NCI-H526 (cell line): ENCODE measurements at places on chromosomes 13 and 19.

DNA sequence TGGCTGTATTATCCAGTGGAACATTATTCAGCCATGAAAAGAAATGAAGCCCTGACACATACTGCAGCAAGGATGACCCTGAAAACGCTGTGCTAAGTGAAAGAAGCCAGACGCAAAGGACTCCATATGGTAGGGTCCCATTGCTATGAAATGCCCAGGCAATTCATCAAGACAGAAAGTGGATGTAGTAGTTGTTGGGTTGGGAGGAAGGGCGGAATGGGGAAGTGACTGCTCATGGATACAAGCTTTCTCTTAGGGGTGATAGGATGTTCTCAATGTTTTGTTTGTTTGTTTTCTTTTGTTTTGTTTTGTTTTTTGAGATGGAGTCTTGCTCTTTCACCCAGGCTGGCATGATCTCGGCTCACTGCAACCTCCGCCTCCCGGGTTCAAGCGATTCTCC is 11.1 kb upstream of the CEACAM16 start:
- no peak for DNase-seq

DNA sequence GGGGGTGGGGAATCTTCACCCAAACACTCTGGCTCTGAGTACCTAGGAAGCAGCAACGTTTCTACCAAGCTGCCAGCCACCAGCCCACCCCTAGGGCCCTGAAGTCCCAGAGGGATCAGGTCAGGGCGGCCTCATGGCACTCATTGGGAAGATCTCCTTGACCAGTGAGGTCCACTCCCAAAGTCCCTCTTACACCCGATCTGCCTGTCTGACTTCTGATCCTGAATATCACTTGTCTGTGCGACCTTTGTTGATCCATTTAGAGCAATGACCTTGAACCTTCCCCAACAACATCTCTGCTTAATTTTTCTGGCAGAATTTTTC is 2.1 kb upstream of the GNA15 start:
- DNase-seq = no peak

- DNase-seq = no peak
Measured at GRCh38 chr19:58395979-58396627, 647 bp downstream of the RNF225 start.

- DNase-seq = no peak
Measured at GRCh38 chr19:1128106-1128505, 24.3 kb downstream of the GPX4 start.

GRCh38 chr13:82275644-82276043 is 1606.6 kb downstream of the SLITRK1 start:
- DNase-seq = no peak

GRCh38 chr19:1268226-1269064 is 687 bp upstream of the CIRBP start:
- DNase-seq = no peak

DNA sequence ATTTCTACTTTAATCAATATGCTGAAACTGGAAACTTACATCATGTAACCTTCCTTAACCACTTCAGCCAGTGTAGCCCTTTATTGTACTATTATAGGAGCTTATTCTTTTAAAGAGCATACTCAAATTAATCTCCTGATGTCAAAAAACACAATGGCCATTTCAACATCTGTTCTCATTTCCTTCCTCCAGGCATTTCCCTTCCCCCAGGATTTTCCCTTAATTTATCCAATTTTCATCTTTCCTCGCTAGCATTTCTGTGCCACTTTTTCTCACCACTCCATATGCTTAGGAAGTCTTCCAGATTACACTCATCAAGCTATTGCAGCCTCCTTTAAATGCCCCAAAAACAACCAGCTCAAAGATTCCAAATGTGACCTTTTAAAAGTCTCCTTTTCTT is 265.0 kb downstream of the PCDH9 start:
- DNase-seq = no peak

- DNase-seq = peak; percentile 81
Measured at GRCh38 chr19:48835734-48836088, 580 bp downstream of the HSD17B14 start.

DNA sequence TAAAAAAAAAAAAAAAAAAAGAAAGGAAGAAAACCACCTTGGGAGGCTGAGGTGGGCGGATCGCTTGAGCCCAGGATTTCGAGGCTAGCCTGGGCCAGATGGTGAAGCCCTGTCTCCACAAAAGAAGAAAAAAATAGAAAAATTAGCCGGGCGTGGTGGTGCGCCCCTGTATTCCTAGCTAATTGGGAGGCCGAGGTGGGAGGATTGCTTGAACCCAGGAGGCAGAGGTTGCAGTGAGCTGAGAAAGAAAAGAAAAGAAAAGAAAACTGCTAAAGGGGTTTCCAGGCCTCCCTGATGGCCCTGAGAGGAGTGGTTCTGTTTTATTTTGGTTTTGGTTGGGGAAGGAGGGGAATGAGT is 723 bp downstream of the ZNF473 start:
- no peak for DNase-seq

DNA sequence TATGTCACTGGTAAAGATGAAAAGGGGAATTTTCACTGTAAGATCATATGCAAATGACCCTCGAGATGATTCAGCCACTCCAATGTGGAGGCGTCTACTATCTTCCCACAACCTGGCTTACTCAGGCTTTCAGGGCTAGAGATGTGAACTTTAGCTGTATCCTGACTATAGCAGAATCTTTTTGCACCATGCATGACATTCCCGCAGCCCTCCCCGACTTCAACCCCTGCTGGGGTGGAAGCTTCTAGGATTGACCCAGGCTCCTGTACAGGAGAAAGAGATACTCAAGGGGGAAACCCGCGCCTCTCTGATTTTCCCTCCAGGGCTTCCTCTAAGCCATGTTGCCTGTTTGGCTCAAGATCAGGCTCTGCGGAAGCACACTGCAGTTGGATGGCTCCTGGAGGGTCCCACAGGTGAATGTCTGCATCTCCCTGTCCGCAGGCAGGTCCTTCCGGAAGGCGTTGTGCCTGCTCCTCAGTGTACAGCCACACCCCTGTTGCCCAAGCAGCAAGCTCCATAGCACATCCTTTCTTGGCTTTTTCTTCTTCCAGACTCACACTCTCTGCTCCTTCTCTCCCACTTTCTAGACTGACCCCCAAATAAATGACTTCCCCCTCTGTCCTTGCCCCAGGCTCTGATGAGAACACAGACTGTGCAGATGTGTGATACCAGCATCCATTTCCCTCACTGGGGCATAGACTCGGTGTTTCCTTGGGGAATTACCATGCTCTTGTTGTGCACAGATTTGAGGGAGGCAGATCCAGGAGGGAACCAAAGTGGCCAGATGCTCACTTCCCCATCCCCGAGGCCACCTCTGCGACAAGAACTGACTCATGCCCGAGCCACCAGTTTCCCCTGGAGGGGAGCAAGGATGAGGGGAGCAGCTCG is 29.1 kb upstream of the POP4 start:
- peak; percentile 53 for DNase-seq

DNA sequence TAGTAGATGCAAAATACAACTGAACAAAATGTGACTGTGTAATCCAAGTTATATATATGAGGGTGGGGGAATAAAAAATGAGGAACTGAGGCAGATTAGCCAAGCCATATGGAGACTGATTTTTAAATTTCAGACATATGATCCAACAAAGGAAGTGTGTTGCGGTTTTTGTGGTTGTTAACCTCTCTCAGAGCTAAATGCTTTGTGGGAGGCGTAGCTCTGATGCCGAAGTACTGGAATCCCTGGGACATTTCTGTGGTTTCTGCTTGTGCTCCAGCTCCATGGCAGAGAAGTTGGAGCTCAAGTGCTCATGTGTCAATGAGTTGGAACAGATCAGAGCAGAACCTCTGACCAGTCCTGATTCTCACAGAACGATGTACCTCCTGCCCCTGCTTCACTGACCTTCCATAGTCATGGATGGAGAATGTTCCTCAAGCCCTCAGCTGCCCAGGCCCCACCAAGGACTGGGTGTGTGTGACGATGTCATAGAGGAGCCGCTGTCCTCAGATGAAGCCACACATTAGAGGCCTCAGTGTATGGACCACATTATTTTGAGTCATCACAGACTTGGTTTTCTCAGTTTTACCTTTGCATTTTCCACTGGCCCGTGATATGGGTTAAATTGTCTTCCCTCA is 107.6 kb downstream of the SOX1 start:
- no peak for DNase-seq

GRCh38 chr13:25766991-25767390 is 284.8 kb downstream of the SHISA2 start:
- DNase-seq = no peak

DNA sequence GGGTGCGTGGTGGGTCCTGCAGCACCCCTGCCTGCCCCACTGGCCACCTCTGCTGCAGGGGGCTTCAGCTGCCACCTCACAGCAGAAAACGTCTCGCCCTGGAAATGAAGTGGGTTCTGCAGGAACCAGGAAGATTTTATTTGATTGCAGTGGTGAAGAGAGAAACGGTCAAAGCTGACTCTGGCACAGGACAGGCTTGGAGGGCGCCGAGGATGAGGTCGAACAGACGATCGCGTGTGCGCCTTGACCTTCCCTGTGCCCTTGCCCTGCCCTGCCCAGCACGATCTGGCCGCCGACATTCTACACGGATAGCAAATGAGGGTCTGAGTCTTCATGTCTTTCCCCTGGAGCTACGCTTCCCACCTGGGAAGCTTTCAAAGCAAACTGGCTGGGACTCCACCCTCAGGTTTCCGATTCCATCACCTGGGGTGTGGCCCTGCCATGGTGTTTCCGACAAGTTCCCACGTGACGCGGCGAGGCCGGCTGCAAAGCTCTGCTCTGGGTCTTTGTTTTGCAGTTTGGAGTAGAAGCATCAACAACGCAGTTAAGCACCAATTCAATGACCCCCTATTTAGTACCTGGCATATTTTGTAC is 50.3 kb upstream of the TUBGCP3 start:
- peak; percentile 70 for DNase-seq

GRCh38 chr13:20221772-20222171 is 10.3 kb downstream of the GJB6 start:
- DNase-seq = no peak

GRCh38 chr19:33156334-33156733 is 24.4 kb downstream of the WDR88 start:
- no peak for DNase-seq

DNA sequence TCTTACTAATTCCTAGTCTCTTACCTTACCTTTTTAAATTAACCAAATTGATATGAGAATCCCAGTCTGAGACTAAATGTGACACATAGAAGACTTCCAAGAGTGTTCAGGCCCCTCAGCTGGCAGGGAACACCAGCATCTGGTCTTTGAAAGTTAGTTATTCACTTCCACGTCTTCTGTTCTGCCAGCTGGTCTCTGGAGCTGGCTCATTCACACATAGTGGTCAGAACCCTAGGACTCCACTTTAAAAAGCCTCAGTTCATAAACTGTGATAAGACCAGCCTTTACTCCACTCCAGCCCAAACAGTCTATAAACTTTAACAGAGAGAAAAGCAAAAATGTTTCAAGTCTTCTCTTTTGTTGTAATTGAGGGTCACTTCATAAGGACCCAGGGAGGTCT is 263.0 kb downstream of the DCT start:
- DNase-seq = no peak

GRCh38 chr19:39927524-39928356 is 6.7 kb downstream of the FCGBP start:
- DNase-seq = no peak
